Stimulated activated CD4-positive, alpha-beta T cell treated with anti-CD3 and anti-CD28 coated beads, Interleukin-4, amount 100 ng/mL, for 1 hour (primary cell): ENCODE measurements at places on chromosomes 7 and 10.

GRCh38 chr7:43211693-43212092 lies 99.2 kb downstream of the HECW1 start:
- DNase-seq, result no peak

DNA sequence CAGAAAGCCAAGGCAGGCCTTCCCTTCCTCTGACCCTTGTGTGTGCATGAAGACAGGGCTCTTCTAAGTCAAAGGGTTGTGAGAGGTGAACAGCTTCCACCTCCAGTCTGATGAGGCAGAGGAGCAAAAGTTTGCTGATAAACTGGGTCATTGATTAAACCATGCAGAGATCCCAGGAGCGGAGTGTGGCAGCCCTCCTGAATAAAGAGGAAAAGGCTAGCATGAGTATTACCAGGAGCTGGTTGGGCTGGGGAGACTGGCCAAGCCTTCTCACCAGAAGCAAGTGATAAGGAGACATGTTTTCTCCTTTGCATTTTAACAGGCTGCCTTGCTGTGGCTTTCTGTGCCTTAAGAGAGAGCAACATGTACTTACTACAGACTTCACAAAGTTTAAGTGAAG lies 10.2 kb downstream of the LMOD2 start:
- DNase-seq, result no peak

GRCh38 chr7:29434380-29434768 lies 129.3 kb upstream of the PRR15 start:
- DNase-seq, result no peak

DNA sequence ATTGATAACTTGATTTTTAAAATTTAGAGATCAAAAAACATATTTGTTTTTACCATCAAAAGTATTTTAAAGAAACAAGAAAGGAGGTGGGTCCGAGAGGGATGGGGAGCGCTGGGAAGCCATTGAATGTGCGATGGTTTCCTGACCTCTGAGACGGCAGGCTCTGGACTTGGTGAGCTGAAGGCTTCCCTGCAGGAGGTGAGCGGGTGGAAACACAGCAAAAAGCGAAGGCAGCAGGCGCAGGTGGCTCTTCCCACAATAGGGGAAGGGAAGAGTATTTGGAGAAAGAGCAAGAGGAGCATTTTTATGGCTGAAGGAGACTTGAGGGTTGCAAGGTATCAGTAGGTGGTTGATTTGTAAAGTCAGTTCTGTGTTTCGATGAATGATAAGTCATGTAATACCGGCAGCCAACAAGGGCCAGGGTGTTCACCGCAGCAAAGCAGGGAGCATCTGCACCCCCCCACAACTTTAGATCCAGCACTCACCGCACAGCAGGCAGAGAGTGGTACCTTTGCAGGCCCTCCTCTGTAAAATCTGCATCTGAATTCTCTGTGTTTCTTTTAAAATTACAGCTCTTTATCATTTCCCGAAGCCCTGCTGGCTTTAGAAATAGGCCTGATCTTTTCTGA lies 10.5 kb downstream of the C10orf53 start:
- no peak for DNase-seq

DNA sequence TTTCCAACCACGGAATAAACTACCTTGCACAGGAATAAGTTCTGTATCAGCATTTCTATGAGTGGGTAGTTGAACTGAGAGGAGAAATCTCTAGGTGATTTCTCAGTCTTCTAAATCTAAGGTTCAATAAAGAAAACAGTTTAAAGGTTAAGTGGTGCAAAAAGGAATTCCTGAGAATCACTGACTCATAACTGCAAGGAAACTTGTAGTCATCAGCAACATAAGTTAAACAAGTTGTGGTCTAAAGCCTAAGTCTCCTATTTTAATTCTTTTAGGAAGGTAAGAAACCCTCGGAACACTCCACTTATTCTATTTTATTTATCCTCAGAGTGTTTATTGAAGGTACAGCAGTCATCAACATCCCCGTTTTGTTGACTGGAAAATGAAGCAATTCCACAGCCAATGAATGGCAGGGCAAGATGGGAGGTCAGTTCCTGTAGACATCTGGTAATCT lies 92.4 kb upstream of the PIK3CG start:
- no peak for DNase-seq

DNA sequence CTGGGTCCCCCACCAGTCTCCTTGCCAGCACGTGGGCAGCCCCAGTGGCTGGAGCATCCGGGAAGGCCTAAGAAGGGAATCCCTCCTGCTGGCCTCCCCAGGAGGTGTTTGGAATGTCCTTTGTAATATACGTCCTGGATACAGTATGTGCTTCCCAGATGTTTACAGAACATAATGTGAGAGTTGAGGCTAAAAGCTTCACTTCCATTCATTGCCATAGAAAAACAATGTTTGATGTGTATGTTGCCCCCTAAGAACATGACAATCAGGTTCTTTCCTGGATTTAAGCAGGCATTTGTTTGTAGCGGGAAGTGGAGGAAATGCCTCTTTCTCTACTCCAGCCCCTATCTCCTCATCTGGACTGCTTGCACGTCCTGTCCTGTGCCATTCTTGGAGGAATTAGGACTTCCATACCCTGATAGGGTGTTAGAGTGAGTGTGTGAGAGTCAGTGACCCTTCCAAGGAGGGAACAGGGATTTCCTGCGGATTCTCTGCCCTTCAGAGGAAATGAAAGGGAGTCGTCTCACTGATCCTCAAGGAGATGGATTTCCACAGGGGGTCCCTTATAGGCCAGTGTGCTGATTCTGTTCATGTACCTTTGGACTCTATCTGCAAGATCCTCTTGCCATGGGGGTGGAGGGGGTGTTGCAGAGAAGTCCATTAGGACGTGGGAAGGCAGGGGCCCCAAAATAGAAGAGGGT lies 1.2 kb downstream of the IGFBP1 start:
- DNase-seq, result no peak

- DNase-seq, result no peak
Observed at GRCh38 chr7:106126170-106126938, 14.2 kb upstream of the SYPL1 start.

- peak; percentile 32 for DNase-seq
Observed at GRCh38 chr10:119029613-119030420, at the start of gene NANOS1. Gene NANOS1, plus strand, starts transcription at chr10:119029714. Its CDS starts 88 bp downstream, at chr10:119029802.

GRCh38 chr10:11783558-11783865 lies 39.6 kb upstream of the PROSER2 start:
- no peak for DNase-seq

DNA sequence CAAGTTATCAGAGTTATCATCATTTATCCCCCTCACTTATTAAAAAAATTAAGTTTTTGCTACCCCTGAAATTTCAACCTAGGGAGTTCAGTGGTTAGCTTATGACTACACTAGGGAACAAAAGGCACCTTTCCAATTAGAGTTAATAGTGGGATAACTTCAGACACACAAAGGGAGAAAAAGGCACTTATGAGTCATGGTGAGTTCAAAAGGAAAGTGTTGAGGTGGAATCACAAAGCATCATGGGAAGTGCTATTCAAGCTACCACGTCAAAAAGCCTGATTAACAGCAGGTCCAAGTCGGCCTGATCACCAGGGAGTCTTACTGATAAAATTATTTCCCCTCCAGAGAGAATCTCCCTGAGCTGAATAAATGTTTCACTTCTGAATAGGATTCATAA lies 165.7 kb downstream of the C7orf25 start:
- DNase-seq, result no peak

DNA sequence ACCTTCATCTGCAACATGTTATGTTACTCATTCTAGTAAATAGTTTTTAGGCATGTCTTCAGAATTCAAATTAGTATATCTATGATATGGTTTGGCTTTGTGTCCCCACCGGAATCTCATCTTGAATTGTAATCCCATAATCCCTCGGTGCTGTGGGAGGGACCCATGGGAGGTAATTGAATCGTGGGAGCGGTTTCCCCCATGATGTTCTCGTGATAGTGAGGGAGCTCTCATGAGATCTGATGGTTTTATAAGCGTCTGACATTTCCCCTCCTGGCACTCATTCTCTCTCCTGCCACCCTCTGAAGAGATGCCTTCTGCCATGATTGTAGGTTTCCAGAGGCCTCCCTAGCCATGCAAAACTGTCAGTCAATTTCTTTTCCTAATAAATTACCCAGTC lies 20.4 kb upstream of the GPR37 start:
- DNase-seq, result no peak

DNA sequence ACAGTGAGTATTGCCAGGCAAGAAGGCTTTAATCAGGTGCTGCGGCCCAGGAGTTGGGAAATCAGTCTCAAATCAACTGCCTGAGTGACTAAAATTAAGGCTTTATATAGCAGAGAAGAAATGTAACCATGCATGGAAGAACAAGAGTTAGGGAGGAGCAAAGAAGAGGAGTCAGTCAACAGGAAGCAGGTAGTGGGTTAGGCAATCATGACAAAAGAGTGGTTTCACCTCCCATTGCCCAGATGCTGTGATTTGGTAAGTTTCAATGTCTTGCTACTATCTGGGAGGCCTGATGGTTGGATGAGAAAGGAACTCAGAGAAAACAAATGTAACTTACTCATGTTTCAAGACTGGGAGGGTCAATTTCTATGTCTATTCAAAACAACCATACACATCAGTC lies 998.3 kb downstream of the GATA3 start:
- DNase-seq, result no peak

- DNase-seq, result no peak
Observed at GRCh38 chr7:111855161-111855841, 293.0 kb upstream of the IMMP2L start.

DNA sequence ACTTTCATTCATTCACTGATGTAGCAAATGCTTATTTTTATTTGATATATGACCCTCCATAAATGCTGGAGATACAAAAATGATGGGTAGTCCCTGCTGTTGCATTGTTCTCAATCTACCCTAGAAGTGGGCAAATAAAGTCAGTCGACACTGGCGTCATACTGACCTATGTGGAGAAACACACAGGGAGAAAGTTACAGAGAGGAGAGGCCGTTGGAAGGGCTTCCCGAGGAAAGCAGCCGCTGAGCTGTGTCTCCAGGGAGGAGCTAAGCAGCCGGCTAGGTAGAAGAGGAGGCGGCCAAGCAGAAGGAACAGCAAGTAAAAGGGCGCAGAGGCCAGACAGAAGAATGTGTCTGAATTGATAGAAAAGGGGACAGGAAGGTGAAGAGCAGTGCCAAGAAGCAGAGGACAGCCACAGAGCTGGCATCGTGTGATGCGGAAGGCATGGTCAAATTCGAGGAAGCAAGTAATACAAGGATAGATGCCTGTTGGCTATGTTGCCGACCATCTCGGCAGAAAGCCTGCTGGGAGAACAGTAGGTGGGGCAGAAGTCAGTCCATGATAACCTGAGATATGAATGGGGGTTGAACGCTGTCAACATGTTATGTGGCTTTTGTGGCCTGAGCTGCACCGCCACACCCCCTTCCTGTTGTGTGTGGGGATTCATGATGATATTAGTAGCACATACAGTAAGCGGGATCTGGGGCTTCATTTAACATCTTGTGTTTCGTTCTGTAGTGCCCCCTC lies 25.9 kb downstream of the ST8SIA6 start:
- peak; percentile 50 for DNase-seq

- DNase-seq, result no peak
Observed at GRCh38 chr10:3425261-3425660, 252.7 kb upstream of the PITRM1 start.

GRCh38 chr10:108327706-108328105 lies 1163.2 kb upstream of the SORCS1 start:
- no peak for DNase-seq

GRCh38 chr7:54967377-54967776 lies 51.4 kb upstream of the EGFR start:
- DNase-seq, result no peak

- DNase-seq, result no peak
Observed at GRCh38 chr10:116183733-116184511, 89.1 kb downstream of the GFRA1 start.

DNA sequence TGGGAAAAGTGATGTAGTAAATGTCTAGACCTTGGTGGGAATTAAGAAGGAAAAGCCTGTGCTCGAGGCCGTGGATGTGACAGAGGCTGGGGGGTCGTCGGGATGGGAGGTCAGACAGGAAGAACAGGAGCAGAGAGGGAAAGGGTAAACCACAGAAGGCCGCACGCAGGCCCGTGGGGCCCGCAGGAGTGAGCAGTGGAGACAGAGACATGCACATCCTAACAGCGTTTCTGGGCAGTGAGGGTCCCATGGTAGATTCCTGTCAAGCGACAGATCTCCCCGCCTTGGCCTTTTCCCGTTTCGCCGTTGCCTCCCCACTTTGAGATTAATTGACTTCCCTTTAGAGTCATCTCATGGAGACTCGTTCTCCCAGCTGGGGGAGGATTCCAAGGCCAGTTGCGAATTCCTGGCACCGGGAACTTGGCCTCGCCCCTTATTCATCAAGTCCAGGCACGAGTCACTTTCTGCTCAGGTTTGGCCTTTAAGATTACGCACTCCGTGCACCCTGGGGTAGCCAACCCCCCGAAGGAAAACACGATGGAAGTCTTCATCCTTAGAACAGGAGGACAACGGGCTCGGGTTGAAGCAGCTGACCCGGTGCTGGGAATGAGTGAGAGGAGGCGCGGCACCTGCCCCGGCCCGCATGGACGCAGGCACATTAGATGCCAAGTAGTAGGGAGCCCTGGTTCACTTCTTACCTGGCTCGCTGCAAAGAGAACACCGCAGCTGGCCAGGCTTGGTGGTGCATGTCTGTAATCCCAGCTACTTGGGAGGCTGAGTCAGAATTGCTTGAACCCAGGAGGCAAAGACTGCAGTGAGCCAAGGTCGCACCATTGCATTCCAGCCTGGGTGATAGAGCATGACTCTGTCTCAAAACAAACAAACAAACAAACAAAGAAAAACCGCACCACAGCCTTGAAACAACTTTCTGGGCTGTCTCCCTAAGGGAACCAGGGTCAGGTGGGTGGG lies 315.2 kb upstream of the SHH start:
- no peak for DNase-seq

- DNase-seq, result no peak
Observed at GRCh38 chr7:108459922-108460551, 3.8 kb upstream of the NRCAM start.

DNA sequence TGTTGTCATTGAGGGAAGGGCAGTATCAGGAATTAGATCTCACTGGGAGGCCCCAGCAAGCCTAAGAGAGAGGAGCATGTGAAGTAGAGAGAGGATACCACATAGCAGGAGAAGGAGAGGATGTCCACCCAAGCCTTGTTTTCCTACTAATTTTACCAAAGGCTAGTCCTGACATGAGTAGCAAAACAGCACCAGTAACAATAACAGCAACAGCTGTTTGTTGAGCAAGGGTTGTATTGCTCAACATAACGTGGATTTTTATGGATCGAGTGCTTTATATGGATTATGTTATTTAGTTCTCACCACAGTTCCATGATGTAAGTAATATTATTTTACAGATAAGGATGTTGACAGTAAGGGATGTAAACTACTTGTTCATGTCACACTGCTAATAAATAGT lies 135.2 kb upstream of the DLX6 start:
- no peak for DNase-seq

GRCh38 chr10:110818311-110819256 lies 53.1 kb upstream of the PDCD4 start:
- DNase-seq, result no peak

GRCh38 chr7:88329532-88330463 lies 23.1 kb upstream of the STEAP4 start:
- no peak for DNase-seq

GRCh38 chr7:95875519-95875918 lies 103.2 kb downstream of the DYNC1I1 start:
- no peak for DNase-seq

GRCh38 chr7:134067164-134067563 lies 60.0 kb upstream of the LRGUK start:
- DNase-seq, result no peak
